ENCODE measurements at places on chromosomes 2 and 18.

GRCh38 chr18:78807668-78808067 lies 171.9 kb upstream of the SALL3 start:
- DNase-seq = peak; percentile 52

DNA sequence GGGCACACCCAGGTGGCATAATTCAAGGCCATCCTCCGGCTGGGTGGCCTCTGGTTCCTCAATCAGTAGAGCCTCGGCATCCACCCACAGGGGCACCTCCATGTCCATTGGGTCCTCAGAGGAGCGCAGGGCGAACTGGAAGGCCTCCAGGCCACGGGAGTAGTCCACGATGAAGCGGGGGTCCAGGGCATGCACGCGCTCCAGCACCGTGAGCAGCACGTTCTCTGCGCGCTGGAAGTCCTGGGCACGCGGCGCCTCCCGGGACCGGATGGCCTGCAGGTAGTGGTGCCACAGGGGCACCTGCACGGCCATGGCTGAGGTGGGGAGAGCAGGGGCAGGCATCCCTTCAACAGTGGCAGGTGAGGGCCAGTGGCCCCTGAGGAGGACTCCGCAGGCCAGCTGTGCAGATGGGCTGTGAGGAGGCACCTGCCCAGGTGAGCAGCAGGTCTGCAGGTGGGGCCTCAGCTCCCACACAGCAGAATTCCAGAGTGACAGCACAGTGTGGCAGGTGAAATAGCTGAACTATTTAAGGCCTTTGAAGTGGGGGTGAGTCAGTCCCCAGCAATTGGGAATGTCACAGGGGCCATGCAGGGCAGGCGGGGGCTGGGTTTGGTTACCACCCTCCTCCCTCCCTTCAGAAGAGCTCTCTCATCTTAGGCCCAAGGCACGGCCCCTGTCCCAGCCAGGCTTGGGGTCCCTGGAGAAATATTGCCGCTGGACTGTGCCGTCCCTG lies at the start of gene MAB21L4:
TSS of gene MAB21L4 (minus strand) at position 501 of the 733 bp plus-strand sequence. CDS start at position 342, 159 bp downstream.
- no peak for DNase-seq

GRCh38 chr2:160322320-160322719 lies 122.2 kb upstream of the ITGB6 start:
- DNase-seq = no peak

GRCh38 chr2:121881038-121881437 lies 125.6 kb downstream of the TSN start:
- DNase-seq = no peak

DNA sequence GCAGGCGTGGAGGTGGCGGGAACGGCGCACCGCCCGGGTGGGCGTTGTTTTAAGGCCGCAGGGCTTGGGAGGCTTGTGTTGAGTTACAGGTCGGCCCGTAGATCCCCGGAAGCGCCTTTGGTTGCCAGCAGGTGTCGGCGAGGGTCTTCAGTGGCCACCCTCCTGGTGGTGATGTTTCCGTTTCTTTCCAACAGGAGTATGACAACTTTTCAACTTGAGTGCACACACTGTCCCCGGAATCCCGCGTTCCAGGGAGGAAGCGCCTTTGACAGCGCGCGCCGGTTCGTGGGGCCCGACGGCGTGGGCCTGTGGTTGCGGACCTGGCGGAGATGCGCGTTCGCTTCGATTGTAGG lies 1.0 kb upstream of the HDAC4 start:
- DNase-seq = peak; percentile 68

- DNase-seq = no peak
Measured at GRCh38 chr2:82124629-82125028, 1820.1 kb upstream of the LRRTM1 start.

DNA sequence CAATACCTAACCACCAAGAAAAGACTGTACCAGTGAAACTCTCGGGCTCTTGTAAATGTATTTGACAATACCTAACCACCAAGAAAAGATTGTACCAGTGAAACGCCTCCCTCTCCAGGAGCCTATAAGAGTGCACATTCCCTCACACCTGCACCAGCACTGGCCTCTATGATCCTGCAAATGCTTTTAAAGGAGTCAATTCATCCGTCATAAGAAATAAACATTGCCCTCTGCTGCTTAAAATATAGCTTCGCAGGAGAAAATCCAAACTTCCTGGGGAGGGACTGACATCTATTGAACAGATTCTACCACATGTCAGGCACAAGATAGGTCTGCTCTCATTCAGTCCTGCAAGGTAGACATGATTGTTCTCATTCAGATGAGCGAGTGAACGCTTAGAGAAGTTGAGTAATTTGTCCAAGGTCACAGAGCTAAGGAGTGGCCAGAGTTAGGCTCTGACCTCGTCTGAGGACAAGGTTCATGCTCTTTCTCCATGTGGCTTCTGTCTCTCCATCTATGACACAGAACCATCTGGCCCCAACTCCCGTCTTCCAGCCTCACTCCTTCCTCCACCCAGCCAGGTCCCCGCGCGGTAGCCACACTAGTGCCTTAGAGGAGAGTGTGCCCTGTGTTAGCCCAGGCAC lies 38.7 kb downstream of the MCFD2 start:
- peak; percentile 56 for DNase-seq

- peak; percentile 76 for DNase-seq
Measured at GRCh38 chr18:48771641-48772375, 179.0 kb downstream of the SMAD7 start.

- DNase-seq = no peak
Measured at GRCh38 chr2:42843611-42844010, 51.2 kb upstream of the HAAO start.

DNA sequence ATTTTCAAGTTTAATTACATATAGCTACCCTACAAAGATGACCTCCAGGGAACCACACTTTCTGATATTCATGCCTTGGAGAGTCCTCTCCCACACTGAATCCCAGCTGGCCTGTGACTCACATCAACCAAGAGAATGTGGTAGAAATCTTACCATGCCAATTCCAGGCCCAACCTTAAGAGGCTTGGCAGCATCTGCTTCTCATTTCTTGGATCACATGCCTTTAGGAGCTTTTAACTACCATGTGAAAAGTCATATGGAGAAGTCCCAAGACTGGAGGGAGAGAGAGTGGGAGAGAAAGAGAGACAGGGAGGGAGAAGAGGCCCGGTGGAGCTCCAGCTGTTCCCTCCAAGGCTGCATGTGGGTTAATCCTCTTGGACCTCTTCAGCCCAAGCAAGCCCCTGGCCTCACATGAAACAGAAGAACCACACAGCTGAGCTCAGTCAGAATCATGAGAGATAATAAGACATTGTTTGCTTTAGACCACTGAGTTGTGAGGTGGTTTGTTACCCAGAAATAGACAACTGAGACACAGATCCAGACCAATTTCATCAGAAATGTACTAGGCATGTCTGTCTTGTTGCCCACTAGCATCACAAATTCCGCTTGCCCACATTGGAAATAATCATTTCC lies 190.7 kb downstream of the MTCL1 start:
- DNase-seq = no peak

- peak; percentile 79 for DNase-seq
Measured at GRCh38 chr18:77061946-77062517, 70.6 kb downstream of the MBP start.

DNA sequence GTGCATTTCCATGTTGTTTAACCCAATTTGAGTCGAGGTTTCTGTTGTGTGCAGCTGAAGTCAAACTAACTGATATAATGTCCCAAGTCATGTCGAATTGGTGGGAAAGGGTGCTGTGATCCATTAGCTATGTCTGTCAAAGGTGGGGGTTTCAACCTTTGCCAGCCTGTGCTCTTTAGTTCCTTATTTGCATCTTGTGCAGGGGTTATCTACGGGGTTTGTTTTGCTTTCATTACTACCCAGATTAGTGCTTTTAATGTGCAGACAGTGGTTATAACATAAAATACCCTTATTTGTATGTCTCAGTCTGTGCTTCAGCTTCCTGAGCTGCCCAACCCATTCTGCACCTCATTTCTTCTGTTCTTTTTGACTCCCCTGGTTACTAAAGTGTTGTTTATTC lies 271.9 kb upstream of the CXCR4 start:
- DNase-seq = no peak

- no peak for DNase-seq
Measured at GRCh38 chr2:124967325-124967724, 942.2 kb downstream of the CNTNAP5 start.

DNA sequence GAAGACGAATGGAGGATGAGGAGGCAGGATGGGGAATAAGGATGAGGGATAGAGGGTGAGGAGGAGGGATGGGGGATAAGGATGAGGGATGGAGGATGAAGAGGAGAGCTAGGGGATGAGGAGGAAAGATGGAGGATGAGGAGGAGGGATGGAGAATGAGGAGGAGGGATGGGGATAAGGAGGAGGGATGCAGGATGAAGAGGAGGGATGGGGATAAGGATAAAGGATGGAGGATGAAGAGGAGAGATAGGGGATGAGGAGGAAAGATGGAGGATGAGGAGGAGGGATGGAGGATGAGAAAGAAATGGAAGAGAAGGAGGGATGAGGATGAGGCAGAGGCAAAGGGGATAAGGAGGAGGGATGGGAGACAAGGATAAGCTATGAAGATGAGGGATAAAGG lies 230.0 kb downstream of the NAPG start:
- DNase-seq = no peak

GRCh38 chr2:208036357-208036756 lies 11.0 kb upstream of the PLEKHM3 start:
- DNase-seq = no peak

GRCh38 chr2:111900859-111901258 lies 2.5 kb downstream of the MERTK start:
- peak; percentile 44 for DNase-seq

- no peak for DNase-seq
Measured at GRCh38 chr2:226578879-226579278, 220.7 kb downstream of the IRS1 start.

DNA sequence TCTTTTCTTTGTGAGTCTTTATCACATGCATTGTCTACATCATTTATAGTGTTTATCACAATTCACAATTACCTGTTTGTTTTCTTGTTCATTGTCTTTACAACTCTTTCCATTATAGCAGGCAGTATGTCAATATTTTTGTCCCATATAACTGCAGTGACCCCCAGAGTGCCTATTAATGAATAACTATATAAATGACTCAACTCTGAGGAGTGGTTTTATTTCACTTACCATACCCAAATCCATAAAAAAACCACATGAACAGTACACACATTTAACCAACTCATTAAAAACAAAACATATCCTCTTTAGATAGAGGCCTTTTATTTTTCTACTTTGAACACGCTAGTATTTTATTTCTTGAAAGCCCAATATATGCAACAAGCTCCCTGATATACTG lies 1419.1 kb upstream of the NXPH2 start:
- no peak for DNase-seq
